Transverse colon (tissue), 4 donors: ENCODE measurements at places on chromosomes 6 and 20. TPM values are rescaled to one million over a fixed set of nuclear protein-coding genes. Genes with fewer than 3 reads are reported as not detected.

- H3K27me3 ChIP-seq, result peaks cover 67% of the 10 kb centered on the region
- no peak overlapping the region for H3K4me3 ChIP-seq
- peaks cover 7% of the 10 kb centered on the region for H3K4me1 ChIP-seq
- no peaks in the 10 kb centered on the region for H3K36me3 ChIP-seq
- no peak overlapping the region for H3K27ac ChIP-seq
- no peak for DNase-seq
These were observed 43.1 kb downstream of the ARHGAP40 start for GRCh38 chr20:38644588-38645260.

Gene DDAH2
- 112 TPM for total RNA-seq

Gene GINM1
- total RNA-seq, result 31.0 TPM

Gene DEFB119
- total RNA-seq, result not detected

- peak overlapping the region; percentile 95 for H3K27ac ChIP-seq
- no peaks in the 10 kb centered on the region for H3K36me3 ChIP-seq
- H3K4me1 ChIP-seq, result peaks cover 22% of the 10 kb centered on the region
- no peak for DNase-seq
- peak overlapping the region; percentile 80 for H3K4me3 ChIP-seq
These were observed 1.4 kb upstream of the MAN1A1 start for GRCh38 chr6:119350952-119351372.

DNA sequence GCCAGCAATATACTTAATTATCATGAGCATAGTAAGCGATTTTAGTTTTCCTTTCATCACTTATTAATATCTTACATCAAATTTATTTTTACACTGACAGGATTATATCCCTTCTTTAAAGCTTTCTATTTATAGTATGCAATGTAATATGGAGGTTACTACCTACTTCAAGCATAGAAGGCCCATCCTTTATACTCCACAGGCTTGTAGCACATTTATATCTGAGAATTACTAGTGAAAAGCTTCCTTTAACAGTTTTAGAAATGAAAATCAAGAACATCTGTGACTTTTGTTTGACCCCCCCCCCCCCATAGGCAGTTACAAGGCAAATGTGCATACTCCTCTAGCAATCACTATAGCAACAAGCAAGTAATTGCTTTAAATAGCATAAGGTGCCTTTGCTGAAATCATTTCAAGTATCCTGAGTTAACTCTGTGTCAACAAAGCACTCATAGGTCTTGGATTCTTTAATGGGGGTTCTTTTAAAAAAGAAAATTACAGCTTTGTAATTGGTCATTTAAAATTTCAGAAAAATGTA, 917.7 kb downstream of the PHF3 start:
- no peak overlapping the region for H3K4me3 ChIP-seq
- DNase-seq, result no peak
- no peaks in the 10 kb centered on the region for H3K36me3 ChIP-seq
- H3K27ac ChIP-seq, result no peak overlapping the region
- H3K4me1 ChIP-seq, result no peaks in the 10 kb centered on the region
- H3K27me3 ChIP-seq, result no peaks in the 10 kb centered on the region

Gene PCSK2
- total RNA-seq, result 0.64 TPM

DNA sequence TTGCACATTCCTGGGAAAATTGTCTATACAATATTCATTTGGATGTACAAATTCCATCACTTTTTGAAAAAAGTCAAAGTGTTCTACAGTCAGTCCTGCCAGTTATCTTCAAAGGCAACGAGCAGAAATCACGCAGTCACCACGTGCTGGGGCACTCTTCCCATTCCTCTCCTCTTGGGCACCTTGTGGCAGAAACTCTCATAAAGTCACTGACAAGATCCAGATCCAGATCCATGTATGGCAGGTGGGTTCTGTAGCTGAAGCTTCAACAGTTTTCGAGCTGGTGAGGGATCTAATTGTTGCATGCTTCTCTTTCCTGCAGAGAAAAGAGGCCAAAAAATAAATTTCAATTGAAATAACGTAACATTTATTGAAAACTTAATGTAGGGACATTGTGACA, 6.7 kb upstream of the NDRG3 start:
- no peak for DNase-seq
- no peaks in the 10 kb centered on the region for H3K4me1 ChIP-seq
- no peaks in the 10 kb centered on the region for H3K36me3 ChIP-seq
- no peaks in the 10 kb centered on the region for H3K27me3 ChIP-seq
- no peak overlapping the region for H3K4me3 ChIP-seq

GRCh38 chr20:59937150-59937549, 3.0 kb downstream of the PPP1R3D start:
- H3K36me3 ChIP-seq, result no peaks in the 10 kb centered on the region
- H3K27me3 ChIP-seq, result no peaks in the 10 kb centered on the region
- H3K4me1 ChIP-seq, result peaks cover 58% of the 10 kb centered on the region

- H3K4me1 ChIP-seq, result no peaks in the 10 kb centered on the region
- H3K36me3 ChIP-seq, result no peaks in the 10 kb centered on the region
- DNase-seq, result peak; percentile 34
- H3K27me3 ChIP-seq, result no peaks in the 10 kb centered on the region
- no peak overlapping the region for H3K27ac ChIP-seq
These were observed 272.8 kb upstream of the SLC35B3 start for GRCh38 chr6:8707956-8708772.

- H3K4me3 ChIP-seq, result peak overlapping the region; percentile 46
- peak overlapping the region; percentile 66 for H3K27ac ChIP-seq
- DNase-seq, result peak; percentile 71
- peaks cover 29% of the 10 kb centered on the region for H3K27me3 ChIP-seq
These were observed 180.0 kb downstream of the TBXT start for GRCh38 chr6:165987483-165988301.

Gene TNNC2
- 3.5 TPM for total RNA-seq

- no peak overlapping the region for H3K4me3 ChIP-seq
- H3K36me3 ChIP-seq, result no peaks in the 10 kb centered on the region
- no peaks in the 10 kb centered on the region for H3K27me3 ChIP-seq
- H3K4me1 ChIP-seq, result no peaks in the 10 kb centered on the region
- DNase-seq, result no peak
These were observed 40.0 kb upstream of the APCDD1L start for GRCh38 chr20:58555078-58555765.

Gene GABRR1
- not detected for total RNA-seq

- no peak overlapping the region for H3K4me3 ChIP-seq
- no peaks in the 10 kb centered on the region for H3K4me1 ChIP-seq
- peaks cover 90% of the 10 kb centered on the region for H3K27me3 ChIP-seq
- DNase-seq, result no peak
- H3K27ac ChIP-seq, result no peak overlapping the region
These were observed 4.0 kb upstream of the TFAP2D start for GRCh38 chr6:50709366-50709734.

GRCh38 chr6:134316733-134317431, 1.0 kb downstream of the SGK1 start:
- H3K4me1 ChIP-seq, result no peaks in the 10 kb centered on the region
- H3K36me3 ChIP-seq, result no peaks in the 10 kb centered on the region

Gene SYNDIG1
- total RNA-seq, result not detected

DNA sequence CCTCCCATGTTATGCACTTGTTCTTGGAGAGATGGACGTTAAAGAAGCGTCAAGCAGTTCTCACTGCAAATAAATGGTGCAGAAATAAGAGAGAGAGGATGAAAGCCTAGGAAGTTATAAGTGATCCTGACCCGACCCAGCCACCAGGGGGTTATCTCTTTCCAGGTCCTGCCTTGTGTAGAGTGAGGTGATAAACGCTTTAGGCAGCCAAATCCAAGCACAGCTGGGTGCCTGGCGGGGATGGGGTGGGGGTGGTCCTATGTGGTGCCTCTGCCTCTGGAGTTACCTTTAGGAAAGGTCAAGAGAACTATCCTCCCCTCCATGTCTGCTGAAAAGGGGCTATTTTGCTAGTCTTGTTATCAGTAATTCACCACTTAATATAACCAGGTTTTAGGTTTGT, 9.2 kb upstream of the TFAP2A start:
- H3K4me3 ChIP-seq, result no peak overlapping the region
- DNase-seq, result no peak
- peaks cover 97% of the 10 kb centered on the region for H3K27me3 ChIP-seq
- peaks cover 17% of the 10 kb centered on the region for H3K4me1 ChIP-seq

Gene RFX6
- 3.8 TPM for total RNA-seq

Gene KATNA1
- total RNA-seq, result 16.5 TPM

- no peak overlapping the region for H3K27ac ChIP-seq
- H3K27me3 ChIP-seq, result no peaks in the 10 kb centered on the region
These were observed 64.0 kb upstream of the ELOVL5 start for GRCh38 chr6:53412751-53413150.

DNA sequence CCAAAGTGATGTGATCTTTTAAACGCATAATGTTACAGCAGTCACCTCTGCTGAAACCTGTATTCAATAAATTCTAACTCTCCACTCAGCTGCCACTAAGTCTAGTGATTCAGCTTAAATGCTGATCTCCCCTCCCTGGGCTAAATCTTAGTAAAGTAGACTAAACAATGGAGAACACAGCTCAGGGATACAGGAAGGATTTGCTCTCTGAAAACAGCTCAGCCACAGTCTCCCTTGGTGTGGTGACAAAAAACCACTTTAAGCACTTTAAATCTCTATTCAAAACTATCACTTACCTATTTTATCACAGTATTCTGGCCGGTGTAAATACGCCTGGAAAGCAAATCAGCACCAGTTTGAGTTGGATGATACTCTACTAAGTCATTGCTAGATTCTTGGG, 130.6 kb downstream of the RFX6 start:
- DNase-seq, result no peak
- H3K4me1 ChIP-seq, result no peaks in the 10 kb centered on the region
- no peaks in the 10 kb centered on the region for H3K27me3 ChIP-seq
- H3K27ac ChIP-seq, result no peak overlapping the region
- no peak overlapping the region for H3K4me3 ChIP-seq
- H3K36me3 ChIP-seq, result no peaks in the 10 kb centered on the region

DNA sequence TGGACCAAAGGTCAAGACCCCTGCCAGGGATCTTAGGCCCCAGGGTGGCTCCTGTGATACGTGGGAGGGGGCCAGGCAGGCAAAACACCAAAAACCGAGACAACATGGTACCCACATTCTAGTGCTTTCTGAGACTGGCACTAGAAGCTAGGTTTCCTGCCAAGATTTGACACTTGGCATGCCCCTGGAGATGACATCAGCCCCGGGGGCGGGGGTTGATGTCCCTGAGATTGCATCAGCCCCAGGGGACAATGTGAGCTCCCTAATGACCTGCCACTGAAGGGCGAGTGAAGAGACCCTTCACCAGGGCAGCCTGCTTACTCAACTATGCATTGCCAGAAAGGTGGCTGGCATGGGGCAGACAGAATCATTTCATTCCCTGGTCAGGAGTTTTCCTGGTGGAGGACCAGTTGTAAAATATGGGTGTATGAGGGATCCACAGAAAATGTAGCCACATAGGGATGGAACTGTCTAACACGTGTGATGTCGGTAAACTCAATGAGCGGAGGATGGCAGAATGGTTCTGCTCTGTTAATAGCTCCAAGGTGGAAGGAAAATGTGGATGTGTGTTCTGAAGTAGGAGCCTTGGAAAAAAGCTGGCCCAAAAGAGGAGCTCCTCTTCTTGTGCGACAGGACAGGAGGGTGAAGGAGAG, 219.7 kb downstream of the UNC5CL start:
- no peaks in the 10 kb centered on the region for H3K36me3 ChIP-seq
- DNase-seq, result no peak
- no peaks in the 10 kb centered on the region for H3K4me1 ChIP-seq

Gene DNAJC5
- 74.4 TPM for total RNA-seq

Gene TBC1D20
- 36.7 TPM for total RNA-seq

GRCh38 chr20:21393816-21394519, 3.4 kb downstream of the NKX2-4 start:
- no peaks in the 10 kb centered on the region for H3K36me3 ChIP-seq
- H3K4me1 ChIP-seq, result peaks cover 12% of the 10 kb centered on the region
- H3K4me3 ChIP-seq, result no peak overlapping the region
- peaks cover 84% of the 10 kb centered on the region for H3K27me3 ChIP-seq

DNA sequence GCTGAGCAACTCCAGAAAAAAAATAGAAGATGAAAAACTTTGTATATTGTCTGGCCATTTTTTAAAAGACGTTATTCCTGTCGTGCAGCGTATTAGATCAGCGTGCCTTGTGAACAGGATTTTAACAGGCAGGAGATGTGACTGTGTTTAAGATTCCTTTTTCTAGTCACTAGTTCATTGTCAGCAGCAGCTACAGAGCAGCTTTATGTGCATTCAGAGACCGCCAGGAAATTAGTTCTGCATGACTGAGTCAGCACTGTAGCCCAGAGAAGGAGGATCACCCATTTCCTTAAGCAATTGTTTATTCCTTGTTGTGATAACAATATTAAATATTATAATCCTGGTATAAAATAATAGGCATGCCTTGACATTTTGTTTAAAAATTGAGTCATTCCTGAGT, 75.4 kb upstream of the ADGRB3 start:
- H3K4me1 ChIP-seq, result no peaks in the 10 kb centered on the region
- no peak overlapping the region for H3K27ac ChIP-seq
- no peaks in the 10 kb centered on the region for H3K36me3 ChIP-seq
- H3K27me3 ChIP-seq, result no peaks in the 10 kb centered on the region
- DNase-seq, result no peak
- no peak overlapping the region for H3K4me3 ChIP-seq

DNA sequence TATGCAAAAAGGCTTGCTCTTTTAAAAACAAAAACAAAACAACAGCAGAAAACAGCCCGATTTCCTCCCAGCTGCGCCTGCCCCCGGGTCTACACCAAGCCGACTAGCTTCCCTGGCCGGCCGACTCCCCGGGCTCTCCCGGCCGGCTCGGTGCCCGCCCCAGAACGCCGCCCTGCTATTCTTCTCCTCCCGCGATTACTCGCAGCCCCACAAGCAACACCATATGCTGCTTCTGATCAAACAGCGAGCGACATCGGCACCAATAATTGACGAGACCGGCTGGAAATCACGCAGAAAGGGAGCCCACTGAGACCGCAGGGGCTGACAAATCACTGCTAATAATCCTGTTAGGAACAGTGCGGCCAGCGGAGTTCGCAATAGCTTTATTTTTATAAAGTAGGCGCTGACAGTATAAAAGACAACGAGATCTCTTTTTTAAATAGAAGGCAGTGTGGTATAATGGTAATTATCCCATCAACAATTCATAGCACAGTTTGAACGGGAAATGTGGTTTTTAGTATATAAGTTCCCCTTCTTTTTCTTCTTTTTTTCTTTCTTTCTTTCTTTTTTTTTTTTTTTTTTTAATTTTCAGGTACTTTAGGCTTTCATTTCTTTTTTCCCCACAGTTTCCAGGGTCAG, 3.3 kb downstream of the SIM1 start:
- H3K4me1 ChIP-seq, result peaks cover 7% of the 10 kb centered on the region
- H3K27ac ChIP-seq, result no peak overlapping the region
- no peaks in the 10 kb centered on the region for H3K36me3 ChIP-seq
- DNase-seq, result no peak
- no peak overlapping the region for H3K4me3 ChIP-seq
- H3K27me3 ChIP-seq, result peaks cover 100% of the 10 kb centered on the region

GRCh38 chr6:12311106-12311505, 20.9 kb downstream of the EDN1 start:
- H3K36me3 ChIP-seq, result no peaks in the 10 kb centered on the region
- no peaks in the 10 kb centered on the region for H3K4me1 ChIP-seq
- no peak for DNase-seq
- no peaks in the 10 kb centered on the region for H3K27me3 ChIP-seq
- H3K4me3 ChIP-seq, result no peak overlapping the region

DNA sequence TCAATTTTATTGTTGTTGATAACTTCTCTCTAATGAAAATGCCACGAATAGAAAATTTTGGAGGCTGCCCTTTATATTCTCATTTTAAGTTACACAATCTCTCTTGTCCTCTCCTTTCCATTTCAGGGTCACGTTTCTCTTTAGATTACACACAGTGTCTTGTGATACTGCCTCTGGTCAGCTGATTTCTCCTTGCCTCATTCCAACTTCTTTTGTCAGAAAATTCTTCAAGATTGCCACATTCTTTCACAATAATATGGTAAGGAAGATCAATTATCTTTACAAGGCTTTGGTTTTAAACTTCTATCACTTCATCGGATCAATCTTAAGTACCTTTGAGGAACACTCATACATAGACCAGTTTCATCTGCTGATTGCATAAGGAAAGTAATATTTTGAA, 370.3 kb downstream of the RFPL4B start:
- no peak for DNase-seq
- no peak overlapping the region for H3K27ac ChIP-seq
- H3K27me3 ChIP-seq, result no peaks in the 10 kb centered on the region
- no peaks in the 10 kb centered on the region for H3K36me3 ChIP-seq
- no peaks in the 10 kb centered on the region for H3K4me1 ChIP-seq
